ENCODE measurements at places on chromosomes 6 and 20.
A peak's percentile ranks its signal among the peaks of the same experiment; 100 is the strongest.

GRCh38 chr20:53734006-53734688 lies 140.5 kb upstream of the ZNF217 start:
- no peak for DNase-seq

- peak; percentile 44 for DNase-seq
These were observed 194.8 kb downstream of the COL9A1 start for GRCh38 chr6:70107852-70108629.

GRCh38 chr20:39941245-39941644 lies 747.8 kb downstream of the MAFB start:
- no peak for DNase-seq

DNA sequence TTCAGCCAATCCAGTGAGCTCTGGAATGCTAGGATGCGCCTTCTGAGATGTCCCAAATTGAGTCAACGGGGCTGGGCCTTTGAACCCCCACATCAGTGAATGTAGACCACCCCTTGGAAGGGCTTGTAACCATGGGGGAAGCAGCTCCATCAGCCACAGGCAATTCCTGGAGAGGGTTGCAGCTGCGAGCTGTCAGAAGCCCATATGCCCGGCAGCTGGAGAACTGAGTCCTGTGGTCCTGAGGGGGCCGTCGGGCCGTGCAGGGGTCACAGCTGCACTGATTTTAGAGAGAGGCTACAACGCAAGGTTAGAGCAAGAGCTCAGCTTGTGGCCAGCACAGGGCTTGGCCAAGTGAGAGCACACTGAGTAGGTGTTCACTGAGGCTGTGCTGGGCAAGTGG lies 121.3 kb downstream of the TOX2 start:
- DNase-seq = no peak

Data from kidney glomerular epithelial cell (primary cell).